Hepatocyte (in vitro differentiated cells): ENCODE measurements at places on chromosomes 1 and 21.

- H3K27me3 ChIP-seq = no peaks in the 10 kb centered on the region
- H3K36me3 ChIP-seq = no peaks in the 10 kb centered on the region
- no peak for DNase-seq
- no peaks in the 10 kb centered on the region for H3K4me1 ChIP-seq
- H3K4me3 ChIP-seq = no peak overlapping the region
- H3K27ac ChIP-seq = no peak overlapping the region
Measured at GRCh38 chr21:15309022-15309590, 244.3 kb upstream of the NRIP1 start.

DNA sequence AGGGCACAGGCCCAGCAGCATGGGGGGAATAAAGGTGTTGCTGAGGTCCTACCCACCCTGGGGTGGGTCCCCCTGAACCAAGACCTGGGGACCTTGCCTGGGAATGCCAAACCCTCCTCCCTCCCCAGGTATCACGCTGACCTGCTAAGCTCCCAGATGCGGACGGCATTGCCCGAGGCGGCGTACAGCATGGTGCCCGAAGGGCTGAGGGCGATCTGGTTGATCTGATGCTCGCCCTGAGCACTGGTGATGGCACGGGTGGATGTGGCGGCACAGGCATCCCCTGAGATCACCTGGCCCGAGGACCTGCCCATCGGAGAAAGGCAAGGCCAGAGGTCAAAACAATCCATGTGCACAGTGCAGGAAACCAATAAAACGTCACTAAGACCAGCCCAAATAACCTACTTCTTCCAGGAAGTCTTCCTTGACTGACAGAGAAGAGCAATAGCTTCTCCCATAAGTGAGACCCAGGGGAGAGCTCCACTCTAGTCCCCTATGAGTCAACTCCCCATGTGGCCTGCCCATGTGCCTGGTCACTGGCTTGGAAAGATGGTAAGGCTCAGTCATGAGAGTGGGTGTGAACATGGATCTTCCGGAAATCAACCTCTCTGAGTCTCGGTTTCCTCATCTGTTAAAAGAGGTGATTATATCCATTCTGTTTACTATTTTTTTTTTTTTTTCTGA is 46.3 kb downstream of the KIF21B start:
- no peaks in the 10 kb centered on the region for H3K36me3 ChIP-seq
- H3K4me1 ChIP-seq = no peaks in the 10 kb centered on the region
- no peaks in the 10 kb centered on the region for H3K27me3 ChIP-seq
- no peak overlapping the region for H3K27ac ChIP-seq

GRCh38 chr1:246815693-246816270 is 91.6 kb downstream of the SCCPDH start:
- no peak overlapping the region for H3K27ac ChIP-seq
- H3K4me1 ChIP-seq = no peaks in the 10 kb centered on the region
- H3K27me3 ChIP-seq = no peaks in the 10 kb centered on the region
- H3K36me3 ChIP-seq = no peaks in the 10 kb centered on the region
- DNase-seq = no peak

DNA sequence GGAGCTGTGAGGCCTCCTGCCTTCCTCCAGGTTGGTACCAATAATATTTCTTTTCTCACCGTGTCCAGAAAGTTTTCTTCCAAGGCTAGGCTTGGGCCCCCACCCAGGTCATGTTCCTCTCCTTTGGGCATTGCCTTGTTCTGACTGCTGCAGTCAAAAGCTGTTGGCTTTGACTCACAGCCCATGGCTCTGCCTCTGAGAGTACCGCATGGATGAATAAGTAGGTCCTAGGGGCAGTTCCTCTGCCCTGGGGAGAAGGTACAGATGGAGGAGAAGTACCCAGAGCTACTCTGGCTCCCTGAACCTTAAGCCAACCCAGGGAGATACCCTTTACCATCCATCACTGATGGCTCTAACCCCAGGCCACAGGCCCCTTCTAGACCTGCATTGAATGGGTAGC is 115.0 kb downstream of the NAV1 start:
- peaks cover 14% of the 10 kb centered on the region for H3K27me3 ChIP-seq
- H3K4me1 ChIP-seq = peaks cover 41% of the 10 kb centered on the region
- no peak overlapping the region for H3K27ac ChIP-seq
- H3K36me3 ChIP-seq = no peaks in the 10 kb centered on the region

DNA sequence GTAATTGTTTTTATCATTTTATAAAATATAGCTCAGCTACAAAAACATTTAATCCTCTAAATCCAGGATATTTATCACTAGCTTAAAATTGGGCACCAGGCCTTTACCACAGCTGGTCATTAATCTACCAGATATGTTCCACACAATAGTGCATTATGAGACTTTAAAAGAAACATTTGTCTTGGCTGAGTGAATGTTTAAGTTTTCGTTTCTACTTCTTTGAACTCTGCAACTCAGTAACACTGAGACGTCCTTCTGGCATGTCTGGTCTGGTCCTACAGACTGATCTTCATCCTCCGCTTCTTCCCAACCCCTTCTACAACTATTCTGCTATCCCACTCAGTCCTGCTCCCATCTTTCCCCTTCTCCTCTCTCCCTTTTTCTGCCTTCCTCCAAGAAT is 296.2 kb downstream of the NEGR1 start:
- peaks cover 4% of the 10 kb centered on the region for H3K4me1 ChIP-seq
- no peak overlapping the region for H3K27ac ChIP-seq
- DNase-seq = no peak
- H3K4me3 ChIP-seq = no peak overlapping the region
- H3K27me3 ChIP-seq = no peaks in the 10 kb centered on the region

- no peak for DNase-seq
- H3K4me1 ChIP-seq = peaks cover 5% of the 10 kb centered on the region
- H3K27ac ChIP-seq = no peak overlapping the region
- H3K36me3 ChIP-seq = no peaks in the 10 kb centered on the region
Measured at GRCh38 chr1:58764294-58764978, 19.4 kb downstream of the JUN start.
